Naive thymus-derived CD8-positive, alpha-beta T cell (primary cell): ENCODE measurements at places on chromosomes 4 and X. TPM values are rescaled to one million over a fixed set of nuclear protein-coding genes. Genes with fewer than 3 reads are reported as not detected.

The GNPDA2 gene
- total RNA-seq, result 13.6 TPM

The IL21 gene
- total RNA-seq, result not detected

GRCh38 chr4:19722404-19722803, 529.3 kb upstream of the SLIT2 start:
- no peak overlapping the region for H3K4me3 ChIP-seq
- H3K36me3 ChIP-seq, result peaks cover 5% of the 10 kb centered on the region
- no peaks in the 10 kb centered on the region for H3K27me3 ChIP-seq
- H3K4me1 ChIP-seq, result no peaks in the 10 kb centered on the region

DNA sequence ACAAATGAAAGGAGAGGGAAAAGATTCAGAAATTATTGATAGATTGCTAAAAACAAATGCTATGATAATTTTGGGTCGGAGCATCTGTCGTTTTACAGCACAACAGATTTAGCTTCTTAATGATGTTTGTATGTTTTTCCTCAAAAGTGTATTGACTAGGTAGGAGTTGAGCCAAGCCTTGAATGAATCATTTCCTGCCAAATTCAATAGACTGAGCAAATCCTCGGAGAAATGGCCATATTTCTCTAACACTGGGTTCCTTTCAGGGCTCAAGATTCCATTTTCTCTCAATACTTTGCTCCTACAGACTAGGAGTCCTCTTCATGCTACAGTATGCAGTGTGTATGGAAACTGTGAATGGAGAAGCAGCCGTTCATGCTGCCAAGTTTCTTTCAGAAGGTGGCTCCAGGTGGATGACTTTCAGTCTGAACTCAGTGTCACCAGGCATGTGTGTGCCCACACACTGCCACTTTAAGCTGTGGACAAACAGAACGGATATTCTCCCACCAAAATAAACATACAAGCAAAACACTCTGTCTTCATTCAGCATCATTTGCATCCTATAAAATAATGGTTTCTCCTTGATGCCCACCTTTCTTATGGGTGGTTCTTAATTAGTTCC, 146.0 kb downstream of the TBL1X start:
- no peak for DNase-seq
- no peak overlapping the region for H3K4me3 ChIP-seq
- no peaks in the 10 kb centered on the region for H3K36me3 ChIP-seq
- no peaks in the 10 kb centered on the region for H3K27me3 ChIP-seq
- no peaks in the 10 kb centered on the region for H3K4me1 ChIP-seq
